ENCODE measurements at places on chromosomes 4 and X.

GRCh38 chrX:82703551-82703950, 804.5 kb upstream of the POU3F4 start:
- no peak for DNase-seq

DNA sequence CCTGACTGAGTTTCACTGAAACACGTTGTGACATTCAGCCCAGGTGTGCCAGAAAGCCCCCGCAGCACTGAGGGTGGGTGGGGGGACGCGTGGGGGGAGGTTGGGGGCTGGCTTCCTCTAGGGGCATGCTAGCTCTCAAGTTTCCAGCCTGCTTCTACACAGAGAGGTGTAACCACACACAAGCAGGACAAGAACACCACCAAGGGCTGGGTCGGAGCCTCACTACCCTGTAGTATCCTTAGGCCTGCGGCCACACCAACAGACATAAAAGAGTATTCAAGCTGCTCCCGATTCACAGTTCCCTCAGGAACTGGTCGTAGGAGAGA, 1.8 kb downstream of the USP46 start:
- DNase-seq, result no peak

DNA sequence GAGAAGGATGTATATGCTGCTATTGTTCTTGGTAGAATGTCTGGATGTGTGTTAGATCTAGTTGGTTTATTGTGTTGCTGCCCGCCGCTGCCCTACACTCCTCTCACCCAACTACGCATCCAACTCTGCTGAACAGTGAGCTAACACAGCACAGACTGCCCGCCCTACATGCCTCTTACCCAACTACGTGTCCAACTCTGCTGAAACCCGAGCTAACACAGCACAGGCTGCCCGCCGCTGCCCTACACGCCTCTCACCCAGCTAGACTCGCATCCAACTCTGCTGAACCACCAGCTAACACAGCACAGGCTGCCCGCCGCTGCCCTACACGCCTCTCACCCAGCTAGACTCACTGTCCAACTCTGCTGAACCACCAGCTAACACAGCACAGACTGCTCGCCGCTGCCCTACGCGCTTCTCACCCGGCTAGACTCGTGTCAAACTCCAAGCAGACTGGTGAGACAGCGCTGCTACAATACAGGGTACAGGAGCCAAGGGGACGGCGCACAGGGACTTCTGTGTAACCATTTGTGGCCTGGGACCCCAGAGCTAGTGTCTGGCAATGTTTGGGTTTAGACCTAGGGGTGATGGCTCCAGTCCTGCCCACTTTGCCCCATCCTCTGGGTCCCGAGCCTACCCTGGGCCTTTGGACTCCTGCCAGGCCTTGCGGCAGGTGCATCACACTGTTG, 11.6 kb upstream of the CTBP1 start:
- no peak for DNase-seq

- no peak for DNase-seq
Observed at GRCh38 chrX:104310657-104311254, 56.0 kb upstream of the ESX1 start.

- DNase-seq, result no peak
Observed at GRCh38 chrX:110318664-110318968, 731 bp upstream of the AMMECR1 start.

DNA sequence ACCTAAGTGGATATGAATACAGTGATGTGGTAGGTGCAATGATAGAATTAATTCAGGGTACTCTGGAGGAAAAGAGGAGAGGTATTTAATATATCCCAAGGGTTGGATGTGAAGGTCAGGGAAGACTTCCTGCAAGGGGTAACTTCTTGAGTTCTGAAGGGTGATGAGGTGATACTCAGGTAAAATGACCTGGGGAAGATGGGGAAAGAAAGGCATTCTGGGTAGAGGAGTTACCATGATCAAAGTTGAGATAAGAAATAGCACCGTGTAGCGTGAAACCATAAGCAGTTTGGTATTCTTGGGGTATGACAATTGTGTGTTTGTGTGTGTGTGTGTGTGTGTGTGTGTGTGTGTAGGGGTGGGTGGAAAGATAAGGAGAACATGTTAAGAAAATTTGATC, 270.4 kb upstream of the LCORL start:
- no peak for DNase-seq

GRCh38 chr4:88965053-88965452, 91.9 kb downstream of the FAM13A start:
- DNase-seq, result no peak

DNA sequence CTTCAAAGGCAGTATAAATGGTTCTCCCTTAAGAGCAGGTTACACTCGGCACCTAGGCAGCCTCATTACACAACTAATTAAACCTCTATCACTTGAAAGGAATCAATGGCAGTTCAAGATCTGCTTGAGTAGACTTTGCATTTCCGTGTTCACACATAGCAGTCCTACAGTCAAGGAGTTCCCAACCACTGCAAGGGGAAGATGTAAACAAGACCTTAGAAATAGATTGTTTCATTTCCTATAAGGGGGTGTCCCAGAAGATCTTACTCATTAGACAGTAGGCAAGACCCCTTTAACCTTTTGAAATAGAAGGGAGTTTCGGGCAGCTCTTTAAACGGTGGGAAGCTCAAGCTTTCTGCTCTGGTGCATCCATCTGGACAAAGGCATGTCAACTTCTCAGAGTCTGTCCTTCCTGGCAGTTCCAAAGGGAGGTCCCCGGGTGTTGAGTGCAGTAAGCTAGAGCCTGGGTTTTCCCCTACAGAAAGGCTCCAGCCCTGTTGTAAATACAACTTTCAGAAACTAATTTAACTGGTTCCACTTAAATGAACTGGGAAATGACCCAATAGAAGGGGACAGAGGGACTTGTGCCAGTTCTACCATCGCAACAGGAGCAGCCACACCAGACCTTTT, 150.8 kb downstream of the RBMX2 start:
- no peak for DNase-seq

DNA sequence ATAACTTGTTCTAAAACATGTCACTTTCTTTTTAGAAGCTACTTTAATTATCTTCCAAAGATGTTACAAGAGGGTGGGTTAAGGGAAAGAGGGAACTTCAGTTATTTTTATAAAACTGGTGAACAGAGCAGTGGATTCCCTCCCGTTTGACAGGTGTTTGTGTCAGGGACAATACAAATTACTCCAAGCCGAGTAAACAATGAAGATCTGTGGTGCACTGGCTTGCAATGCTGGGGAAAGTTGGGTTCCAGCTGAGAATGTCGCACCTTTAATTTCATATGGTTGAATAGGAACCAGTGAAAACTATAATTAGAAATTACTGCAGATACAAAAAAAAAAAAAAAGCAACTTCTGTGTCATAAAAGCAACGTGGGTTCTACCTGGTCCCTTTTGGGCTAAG, 98.6 kb upstream of the TTC29 start:
- no peak for DNase-seq

DNA sequence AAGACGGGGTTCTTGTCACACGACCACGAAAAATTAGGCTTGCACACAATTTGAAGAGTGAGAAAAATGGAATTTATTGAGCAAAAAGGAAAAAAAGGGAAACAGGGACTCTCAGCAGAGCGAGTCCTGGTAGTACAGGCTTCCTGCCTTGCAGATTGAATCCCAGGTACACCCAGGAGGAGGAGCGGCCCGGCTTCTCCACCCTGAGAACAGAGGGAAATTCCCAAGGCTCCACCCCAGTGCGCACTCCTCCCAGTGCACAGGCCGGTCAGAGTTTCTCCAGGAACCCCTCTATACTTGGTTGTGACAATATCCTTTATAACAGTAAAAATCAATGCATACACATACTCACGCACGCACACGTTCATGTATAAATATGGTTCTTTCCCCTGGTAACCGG, 22.0 kb downstream of the SLC4A4 start:
- no peak for DNase-seq

- DNase-seq, result peak; percentile 100
Observed at GRCh38 chr4:13920901-13921300, 293.4 kb upstream of the BOD1L1 start.

GRCh38 chr4:158282252-158282651, 72.0 kb downstream of the TMEM144 start:
- no peak for DNase-seq
